Mammary epithelial cell (primary cell): ENCODE measurements at places on chromosomes 5 and 9. TPM values are rescaled to one million over a fixed set of nuclear protein-coding genes. Genes with fewer than 3 reads are reported as not detected.

GRCh38 chr5:131812371-131813160 lies 15.7 kb upstream of the FNIP1 start:
- no peak for DNase-seq

- DNase-seq = no peak
These were observed 43.3 kb upstream of the EQTN start for GRCh38 chr9:27340285-27340674.

DNA sequence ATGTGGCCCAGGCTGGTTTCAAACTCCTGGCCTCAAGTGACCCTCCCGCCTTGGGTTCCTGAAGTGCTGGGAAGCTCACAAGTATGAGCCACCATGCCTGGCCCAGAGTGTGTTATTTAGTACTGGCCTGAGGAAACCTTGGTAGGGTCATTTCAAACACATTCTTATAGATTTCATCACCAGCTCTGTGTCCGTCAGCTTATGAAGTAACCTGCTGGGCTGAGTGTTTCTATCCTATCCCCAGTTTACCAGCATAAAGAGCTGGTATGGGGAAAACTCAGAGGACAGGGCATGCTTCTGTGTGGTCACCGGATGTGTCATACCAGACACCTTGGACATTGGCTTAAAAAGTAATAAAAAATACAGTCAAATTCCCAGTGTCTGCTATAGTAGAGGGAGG lies 45.3 kb downstream of the PTPN3 start:
- DNase-seq = peak; percentile 80

DNA sequence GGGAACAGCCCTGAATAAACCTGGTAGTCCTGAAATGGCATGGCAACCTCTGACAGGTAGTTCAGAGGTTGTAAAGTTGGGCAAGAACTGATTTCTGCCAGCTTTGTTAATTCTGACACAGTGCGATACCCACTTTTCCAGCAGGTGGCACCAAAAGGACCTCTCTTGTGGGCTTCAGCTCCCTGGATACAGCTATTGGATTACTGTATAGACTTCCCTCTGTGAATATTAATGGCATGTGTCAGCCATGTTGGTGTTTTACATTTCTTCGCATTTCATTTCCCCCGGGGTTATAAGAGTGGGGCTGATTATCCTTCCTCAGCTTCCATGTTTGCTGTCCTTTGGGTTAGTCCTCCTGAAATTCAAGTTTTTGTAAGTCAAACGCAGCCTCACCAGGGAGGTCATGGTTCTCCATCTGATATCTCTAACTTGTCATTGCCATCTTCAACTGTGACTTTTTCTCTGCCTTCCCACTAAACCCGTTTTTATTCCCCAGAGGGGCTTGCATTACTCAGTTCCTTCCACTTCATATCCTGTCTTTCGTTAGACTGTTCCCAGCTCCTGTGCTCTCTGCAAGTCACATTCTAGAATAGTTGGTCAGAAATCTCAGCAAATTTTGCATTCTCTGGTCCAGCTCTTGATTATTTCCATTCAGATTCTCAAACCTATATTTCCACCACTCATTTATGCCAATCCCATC lies 135.6 kb downstream of the LIFR start:
- DNase-seq = peak; percentile 57

The IL4 gene
- polyA plus RNA-seq = not detected

DNA sequence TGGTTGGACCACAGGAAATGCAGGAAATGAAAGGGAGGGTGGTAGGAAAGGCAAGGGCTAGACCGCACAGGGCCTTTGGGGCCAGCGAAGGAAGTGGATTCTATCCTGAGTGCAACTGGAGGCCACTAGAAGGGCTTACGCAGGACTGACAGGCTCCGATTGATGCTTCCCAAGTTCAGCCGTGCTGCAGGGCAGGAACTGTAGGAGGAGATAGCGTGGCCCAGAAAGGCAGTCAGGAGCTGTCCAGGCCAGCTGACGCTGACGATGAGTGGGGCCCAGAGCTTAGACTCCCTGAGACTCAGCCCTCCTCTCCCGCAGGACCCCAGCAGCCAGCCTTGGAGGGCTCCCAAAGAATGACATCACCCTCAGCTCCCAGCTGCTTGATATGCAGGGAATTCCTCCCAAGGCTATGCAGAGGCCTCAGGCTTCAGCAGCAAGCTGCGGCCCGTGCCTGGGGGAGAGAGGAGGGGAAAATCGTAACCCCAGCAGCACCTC lies 48.8 kb downstream of the KCNIP1 start:
- no peak for DNase-seq

GRCh38 chr5:181120306-181120705 lies 10.7 kb downstream of the OR2V1 start:
- DNase-seq = peak; percentile 31

GRCh38 chr9:73137286-73137899 lies 14.3 kb upstream of the ANXA1 start:
- peak; percentile 81 for DNase-seq

DNA sequence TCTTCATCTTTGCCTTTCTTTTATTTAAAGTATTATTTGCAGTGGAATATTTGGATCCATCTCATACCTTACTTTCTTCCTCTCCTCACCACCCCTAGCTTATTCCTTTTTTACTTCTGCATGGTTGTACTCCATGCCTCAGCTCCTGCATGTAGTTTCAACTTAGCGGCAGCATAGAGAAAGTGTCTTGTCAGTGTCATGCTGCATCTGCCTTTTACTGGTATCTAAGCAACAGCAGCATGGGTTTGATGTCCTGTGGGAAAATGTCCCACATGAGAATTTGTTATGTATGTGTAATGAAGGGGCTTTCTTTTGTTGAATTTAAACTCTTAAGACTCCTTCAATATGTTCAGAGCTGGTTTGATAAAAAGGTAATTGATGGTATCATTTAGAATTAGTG lies 20.6 kb downstream of the TCERG1 start:
- no peak for DNase-seq

- DNase-seq = no peak
These were observed 82.4 kb upstream of the TNFAIP8 start for GRCh38 chr5:119273391-119273839.
